ENCODE measurements at places on chromosomes 5 and 9.

- DNase-seq, result no peak
These were observed 48.3 kb upstream of the TRAF1 start for GRCh38 chr9:120974921-120975320.

GRCh38 chr9:83934569-83935275, 13.5 kb upstream of the KIF27 start:
- DNase-seq, result peak; percentile 0

DNA sequence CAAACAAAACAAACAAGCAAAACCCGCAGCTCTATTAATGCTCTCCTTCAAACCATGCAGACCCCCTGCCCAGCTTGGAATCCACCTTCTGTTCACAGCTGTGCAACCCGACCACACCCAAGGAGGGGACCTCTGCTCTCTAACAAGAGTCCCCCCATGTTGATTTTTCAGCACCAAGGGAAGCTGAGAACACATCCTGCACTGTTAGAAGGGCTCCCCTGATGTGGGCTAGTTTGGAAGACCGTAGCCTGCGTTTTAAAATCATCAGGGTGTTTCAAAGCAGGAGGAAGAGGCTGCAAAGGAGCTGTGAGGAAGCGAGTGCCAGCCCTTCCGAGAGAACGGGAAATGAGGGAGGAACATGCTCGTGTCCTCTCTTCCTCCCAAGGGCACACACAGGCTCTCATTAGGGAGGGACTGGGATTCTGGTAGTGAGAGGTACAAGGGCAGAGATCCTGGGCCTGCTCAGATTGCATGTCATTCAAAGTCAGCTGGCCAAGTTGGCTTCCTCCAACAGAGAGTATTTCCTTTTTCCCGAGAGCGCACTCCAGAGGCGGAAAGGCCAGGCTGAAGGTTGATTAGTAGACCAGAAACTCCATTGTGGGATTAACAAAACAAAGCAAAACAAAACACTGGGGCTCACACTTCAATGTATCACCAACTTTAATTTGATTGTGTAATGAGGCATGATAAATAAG, 185.9 kb downstream of the SEMA6A start:
- no peak for DNase-seq

DNA sequence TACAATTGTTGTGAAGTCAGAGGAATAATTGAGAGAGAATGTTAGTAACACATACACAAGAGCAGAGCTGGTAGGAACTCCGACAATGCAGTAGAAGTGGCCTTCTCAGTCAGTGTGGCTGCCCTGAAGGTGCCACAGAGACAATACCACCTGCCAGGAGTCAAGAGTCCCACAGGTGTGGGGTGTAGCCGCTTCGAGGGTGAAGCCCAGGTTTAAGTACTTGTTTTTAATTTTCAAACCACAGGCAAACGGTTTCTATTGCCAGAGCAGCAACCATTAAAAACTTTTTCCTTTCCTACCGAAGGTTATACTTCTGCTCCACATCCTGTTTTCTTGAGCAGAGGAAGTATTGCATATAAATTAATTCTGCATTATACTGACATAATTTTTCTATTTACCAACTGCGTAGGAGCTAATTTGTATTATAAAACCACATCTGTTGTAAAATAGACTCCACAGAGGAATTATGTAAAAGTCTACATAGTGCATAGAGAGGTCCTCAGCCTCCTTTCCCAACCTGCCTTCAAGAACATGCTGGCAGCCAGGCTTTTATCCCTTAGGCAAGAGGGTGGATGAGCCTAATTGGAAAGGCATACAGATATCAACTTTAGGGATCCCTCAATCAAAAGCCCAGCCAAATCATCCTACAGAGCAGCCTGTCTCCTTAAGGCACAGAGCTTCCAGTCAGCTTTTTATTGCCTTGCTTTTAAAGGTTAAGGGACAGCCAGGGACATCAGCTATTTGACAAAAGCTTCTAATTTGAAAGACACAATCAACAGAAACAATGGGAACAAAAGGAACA, 12.9 kb upstream of the ACTBL2 start:
- DNase-seq, result no peak

DNA sequence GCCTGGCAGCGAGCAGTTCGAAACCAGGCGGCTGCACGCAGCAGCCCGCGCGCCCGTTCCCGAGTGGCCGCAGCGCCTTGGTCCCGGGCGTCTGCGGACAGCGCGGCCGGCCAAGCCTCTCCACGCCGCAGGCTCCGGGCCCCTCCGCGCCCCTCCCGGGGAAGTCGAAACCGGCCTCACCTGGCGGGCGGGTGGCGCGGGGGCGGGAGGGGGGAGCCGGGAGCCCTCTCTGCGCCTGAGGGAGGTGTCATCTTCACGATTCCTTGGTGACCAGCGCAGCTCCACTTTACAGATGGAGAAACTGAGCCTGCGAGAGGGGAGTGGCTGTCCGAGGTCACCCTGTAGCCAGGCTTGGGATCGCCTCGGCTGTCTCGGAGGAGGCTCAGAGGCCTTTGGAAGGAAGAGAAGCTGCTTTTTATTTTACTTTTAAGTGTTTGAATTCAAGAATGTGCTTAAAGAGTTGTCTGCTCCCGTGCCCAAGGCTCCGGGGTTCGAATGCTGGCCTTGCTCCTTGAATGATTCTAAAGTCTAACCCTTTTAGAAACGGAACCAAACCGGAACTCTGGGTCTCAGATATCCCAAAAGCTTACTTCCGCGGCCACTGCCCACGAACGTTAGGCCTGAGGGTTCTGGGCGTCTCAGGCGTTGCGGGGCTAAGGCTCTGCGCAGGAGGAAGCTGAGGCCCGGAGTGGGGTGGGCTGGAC, 662 bp downstream of the SUSD3 start:
- DNase-seq, result peak; percentile 58

- no peak for DNase-seq
These were observed 42.4 kb upstream of the NR4A3 start for GRCh38 chr9:99779277-99779676.

DNA sequence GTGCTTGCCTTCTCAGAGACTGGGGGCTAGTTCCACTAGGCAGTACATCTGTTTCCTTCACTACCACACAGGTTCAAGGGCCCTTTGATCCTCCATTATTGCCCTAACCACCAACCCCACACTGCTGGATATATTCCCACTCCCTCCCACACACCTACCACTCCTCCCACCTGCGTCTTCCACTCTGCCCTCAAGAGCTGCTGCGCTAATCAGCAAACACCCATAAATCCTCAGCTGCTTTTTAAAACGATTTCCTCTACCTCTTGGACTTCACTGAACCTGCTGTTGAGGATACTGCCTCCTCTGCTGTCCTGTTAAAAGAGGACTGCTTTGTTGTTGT, 120.9 kb downstream of the MAPKAP1 start:
- no peak for DNase-seq

DNA sequence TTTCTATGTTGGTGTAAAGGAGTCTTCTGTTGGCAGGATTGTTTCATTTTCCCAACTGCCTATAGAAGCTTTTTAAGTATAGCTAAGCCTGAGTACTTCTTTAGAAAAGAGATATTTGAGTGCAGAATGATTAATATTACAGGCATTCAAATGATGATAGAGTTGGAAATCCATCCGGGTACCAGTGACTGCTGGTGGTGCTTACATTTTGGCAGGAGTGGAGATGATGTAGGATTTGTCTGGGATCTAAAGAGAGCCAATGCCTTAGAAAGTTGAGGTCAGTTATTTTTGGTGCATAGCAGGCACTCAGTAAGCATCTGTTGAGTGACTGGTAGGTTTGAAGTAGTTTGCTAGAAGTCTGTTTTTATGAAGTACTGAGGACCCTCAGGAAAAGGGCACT, 433.5 kb downstream of the DMAC1 start:
- no peak for DNase-seq

GRCh38 chr5:95238560-95239325, 46.2 kb downstream of the MCTP1 start:
- DNase-seq, result peak; percentile 26

GRCh38 chr5:91885291-91886265, 502.5 kb upstream of the ARRDC3 start:
- no peak for DNase-seq

DNA sequence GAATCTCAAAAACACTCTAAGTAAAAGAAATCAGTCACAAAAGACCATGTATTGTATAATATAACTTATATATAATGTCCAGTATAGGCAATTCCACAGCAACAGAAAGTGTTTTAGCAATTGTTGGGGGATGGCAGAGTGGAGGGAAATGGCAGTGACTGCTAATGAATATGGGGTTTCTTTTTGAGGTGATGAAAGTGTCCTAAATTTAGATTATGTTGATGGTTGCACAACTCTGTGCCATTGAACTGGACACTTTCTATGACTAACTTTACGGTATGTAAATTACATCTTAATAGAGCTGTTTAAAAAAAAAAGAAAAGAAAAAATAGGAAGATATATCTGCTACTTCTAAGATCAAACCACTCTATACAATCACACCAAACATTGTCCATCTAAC, 124.9 kb upstream of the ZNF462 start:
- DNase-seq, result no peak

- DNase-seq, result peak; percentile 71
These were observed 149.7 kb upstream of the IER5L start for GRCh38 chr9:129327552-129328328.

Measured in inflammatory macrophage (primary cell).